ENCODE measurements at places on chromosomes 13 and 19.

- no peak for DNase-seq
These were observed 79.5 kb upstream of the ZNF835 start for GRCh38 chr19:56751078-56751489.

- no peak for DNase-seq
These were observed 55.5 kb downstream of the MYH14 start for GRCh38 chr19:50258918-50259372.

DNA sequence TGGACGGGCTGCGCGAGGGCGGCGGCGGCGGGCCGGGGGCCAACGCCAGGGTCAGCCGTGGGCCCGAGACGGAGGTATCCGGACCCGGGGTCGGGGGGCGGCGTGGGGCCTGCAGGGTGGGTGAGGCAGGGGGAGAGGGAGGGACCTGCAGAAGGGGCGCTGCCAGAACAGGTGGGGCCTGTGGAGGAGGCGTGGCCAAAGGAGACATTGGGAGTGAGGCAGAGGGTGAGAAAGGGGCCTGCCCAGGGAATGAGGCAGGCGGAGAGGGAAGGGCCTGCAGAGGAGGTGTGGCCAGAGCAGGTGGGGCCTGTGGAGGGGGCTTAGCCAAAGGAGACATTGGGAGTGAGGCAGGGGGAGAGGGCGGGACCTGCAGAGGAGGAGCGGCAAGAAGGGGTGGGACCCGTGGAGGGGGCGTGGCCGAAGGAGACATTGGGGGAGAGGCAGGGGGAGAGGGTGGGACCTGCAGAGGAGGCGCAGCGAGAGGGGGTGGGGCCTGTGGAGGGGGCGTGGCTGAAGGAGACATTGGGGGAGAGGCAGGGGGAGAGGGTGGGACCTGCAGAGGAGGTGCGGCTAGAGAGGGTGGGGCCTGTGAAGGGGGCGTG, 4.2 kb downstream of the PRR36 start:
- DNase-seq: no peak

- peak; percentile 60 for DNase-seq
These were observed 1.4 kb upstream of the ZMYM5 start for GRCh38 chr13:19864746-19865309.

- no peak for DNase-seq
These were observed 3.0 kb downstream of the DHX34 start for GRCh38 chr19:47352095-47352494.

- no peak for DNase-seq
These were observed 26.4 kb downstream of the MYO9B start for GRCh38 chr19:17101686-17102628.

DNA sequence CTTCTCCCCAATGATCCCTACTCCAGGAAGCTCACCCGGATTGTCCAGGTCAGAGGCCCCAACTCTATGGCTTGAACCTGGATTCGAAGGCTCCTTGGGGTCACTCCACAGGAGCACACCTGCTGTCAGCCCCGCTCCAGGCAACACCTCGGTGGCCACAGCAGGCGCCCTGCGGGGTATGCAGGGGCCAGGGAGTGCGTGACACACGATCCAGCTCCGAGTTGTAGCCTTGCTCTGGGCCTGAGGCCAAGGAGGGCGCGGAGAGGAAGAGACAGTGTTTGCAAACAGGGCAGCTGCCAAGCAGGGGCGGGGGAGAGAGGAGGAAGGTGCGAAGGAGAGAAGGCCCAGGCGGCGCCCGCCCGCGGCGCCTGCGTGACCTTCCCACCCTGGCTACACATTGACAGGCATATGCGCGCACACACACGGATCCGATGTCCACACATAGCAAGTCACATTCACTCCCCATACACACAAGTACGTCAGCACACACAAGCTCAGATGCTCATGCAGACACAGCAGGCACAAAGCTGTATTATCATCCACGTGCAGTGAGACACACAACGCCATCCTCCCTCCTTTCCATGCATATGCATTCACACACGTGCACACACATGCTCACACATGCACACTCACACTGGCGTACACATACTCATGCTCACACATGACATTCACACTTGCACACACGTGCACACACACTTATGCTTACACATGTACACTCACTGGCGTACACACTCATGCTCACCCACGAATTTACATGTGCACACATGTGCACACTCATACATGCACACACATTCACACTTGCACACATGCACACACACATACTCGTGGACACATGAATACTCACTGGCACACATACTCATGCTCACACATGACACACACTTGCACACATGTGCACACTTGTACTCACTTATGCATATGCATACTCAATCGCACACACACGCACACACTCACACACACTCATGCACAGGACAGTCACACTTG, 10.4 kb downstream of the SBK2 start:
- DNase-seq: peak; percentile 77

DNA sequence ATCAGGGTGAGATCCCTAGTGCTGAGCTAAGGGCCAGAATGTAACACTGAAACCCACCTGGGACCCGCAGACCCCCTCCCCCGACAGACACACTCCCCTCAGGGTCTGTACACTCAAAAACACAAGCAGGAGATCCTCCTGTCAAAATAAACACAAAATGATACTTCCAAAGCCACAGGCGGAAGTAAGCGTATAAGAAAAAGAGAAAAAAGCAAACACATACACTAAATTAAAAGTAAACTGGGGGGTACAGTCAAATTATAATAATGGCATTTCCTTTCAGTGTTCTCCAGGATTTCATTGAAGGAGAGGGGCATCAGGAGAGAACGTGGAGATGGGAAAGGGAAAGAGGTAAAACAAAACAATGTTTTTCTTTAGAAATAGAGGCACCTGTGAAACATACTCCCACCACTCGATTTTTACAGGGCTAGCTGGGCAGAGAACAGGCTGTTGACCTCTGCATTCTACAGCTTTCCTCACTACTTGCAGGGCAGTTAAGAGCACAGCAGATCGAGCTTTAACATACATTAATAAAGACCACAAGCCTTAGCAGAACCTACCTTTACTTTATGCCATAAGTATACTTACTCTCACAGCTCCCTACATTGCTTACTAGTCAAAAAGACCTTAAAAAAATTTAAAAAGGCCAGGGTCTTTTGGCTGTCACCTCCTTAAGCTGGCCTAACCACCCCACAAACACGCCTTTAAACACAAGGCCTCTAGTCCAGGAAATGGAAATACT, 5.3 kb downstream of the ZIC5 start:
- no peak for DNase-seq

- DNase-seq: no peak
These were observed 2.4 kb downstream of the CUL4A start for GRCh38 chr13:113211774-113212173.

DNA sequence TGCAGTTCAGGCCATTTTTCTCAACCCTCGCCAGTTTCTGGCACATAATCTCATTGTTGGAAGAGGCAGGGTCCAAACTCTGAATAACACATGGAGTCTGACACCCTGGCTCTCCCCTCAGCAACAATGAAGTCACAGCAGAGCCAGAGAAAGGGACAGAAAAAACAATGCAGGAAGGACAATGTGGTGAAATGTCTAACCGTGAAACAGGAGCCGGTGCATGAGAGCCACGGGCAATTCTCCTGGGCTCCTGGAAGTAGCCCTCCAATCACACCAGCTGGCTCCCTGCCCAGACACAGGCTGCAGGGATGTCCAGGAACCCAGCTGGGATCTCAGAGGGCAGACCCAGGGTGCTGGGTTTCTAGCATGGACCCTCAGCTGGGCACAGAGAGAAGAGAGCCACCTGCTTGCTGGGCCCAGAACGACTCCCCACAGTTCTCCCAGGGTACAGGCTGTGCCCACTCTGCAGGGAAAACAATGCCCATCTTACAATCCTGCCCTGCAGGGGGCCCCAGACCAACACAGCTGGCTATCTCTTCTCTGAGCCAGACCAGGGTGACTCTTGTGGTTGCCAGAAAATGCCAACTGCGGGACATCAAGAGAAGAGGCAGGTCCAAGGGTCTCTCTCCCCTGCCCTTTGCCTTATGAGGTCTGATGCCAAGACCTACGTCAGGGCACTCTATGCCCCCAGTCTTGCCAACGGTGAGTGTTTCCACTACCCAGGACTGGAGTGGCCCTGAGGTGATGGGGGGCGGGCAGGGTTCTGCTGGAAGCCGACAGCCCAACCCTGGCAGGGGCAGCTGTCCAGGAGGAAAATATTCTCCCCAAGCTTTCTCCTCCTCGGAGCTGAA, 64.5 kb downstream of the CEBPG start:
- DNase-seq: no peak

DNA sequence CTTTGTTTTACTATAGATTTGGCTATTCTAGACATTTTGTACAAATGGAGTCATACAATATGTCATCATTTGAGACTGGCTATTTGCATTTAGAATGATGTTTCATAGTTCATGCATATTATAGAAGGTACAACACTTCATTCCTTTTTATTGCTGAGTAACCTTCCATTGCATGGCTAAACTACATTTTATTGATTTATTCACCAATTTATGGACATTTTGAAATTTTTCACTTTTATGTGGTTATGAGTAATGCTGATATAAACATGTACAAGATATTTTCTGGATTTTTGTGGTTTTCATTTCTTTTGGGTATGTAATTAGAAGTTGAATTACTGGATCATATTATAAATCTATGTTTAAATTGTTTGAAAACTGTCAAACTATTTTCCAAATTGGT, 710.3 kb upstream of the SLITRK5 start:
- no peak for DNase-seq

GRCh38 chr13:37039896-37040295, 19.6 kb downstream of the SUPT20H start:
- DNase-seq: no peak

- DNase-seq: no peak
These were observed 12.6 kb downstream of the KHSRP start for GRCh38 chr19:6412061-6412446.

DNA sequence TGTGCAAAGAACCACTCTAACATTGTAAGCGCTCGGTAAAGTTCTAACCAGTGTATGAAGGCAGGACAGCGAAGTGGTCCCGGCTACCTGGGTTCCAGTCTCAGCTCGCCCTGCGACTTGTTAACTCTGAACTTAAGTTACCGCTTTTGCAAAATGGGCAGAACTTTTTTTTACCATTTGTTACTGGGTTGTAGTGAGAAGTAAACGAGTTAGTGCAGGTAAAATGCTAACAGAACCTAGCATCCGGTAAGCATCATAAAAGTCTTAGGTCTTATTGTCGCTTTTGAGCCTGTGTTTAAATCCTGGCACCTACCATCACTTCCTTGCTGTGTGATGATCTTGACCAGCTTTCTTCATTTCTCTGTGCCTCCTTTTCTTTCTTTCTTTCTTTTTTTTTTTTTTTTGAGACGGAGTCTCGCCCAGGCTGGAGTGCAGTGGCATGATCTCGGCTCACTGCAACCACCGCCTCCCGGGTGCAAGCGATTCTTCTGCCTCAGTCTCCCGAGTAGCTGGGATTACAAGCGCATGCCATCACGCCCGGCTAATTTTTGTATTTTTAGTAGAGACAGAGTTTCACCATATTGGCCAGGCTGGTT, 734 bp upstream of the TRMT1 start:
- DNase-seq: no peak

GRCh38 chr19:47839411-47839810, 17.7 kb downstream of the CRX start:
- DNase-seq: no peak

- DNase-seq: no peak
These were observed 76.8 kb downstream of the ESD start for GRCh38 chr13:46720189-46720588.

DNA sequence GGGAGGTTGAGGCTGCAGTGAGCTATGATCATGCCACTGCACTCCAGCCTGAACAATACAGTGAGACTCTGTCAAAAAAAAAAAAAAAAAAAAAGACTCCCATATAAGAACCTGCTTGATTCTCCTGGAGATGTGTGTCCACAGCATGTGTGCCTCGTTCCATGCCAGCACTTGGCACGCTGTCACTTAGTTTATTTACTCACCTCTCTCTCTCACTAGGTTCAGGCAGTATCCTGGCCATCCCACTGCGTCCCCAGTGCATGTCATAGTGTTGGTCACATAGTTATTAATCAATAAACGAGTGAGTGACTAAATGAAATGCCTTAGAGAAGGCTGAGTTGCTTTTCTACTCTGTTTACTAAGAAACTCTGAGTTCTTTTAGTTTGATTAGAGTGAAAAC, 79.1 kb upstream of the GPR12 start:
- no peak for DNase-seq

GRCh38 chr19:6057651-6058517, 52.4 kb downstream of the RFX2 start:
- DNase-seq: no peak

DNA sequence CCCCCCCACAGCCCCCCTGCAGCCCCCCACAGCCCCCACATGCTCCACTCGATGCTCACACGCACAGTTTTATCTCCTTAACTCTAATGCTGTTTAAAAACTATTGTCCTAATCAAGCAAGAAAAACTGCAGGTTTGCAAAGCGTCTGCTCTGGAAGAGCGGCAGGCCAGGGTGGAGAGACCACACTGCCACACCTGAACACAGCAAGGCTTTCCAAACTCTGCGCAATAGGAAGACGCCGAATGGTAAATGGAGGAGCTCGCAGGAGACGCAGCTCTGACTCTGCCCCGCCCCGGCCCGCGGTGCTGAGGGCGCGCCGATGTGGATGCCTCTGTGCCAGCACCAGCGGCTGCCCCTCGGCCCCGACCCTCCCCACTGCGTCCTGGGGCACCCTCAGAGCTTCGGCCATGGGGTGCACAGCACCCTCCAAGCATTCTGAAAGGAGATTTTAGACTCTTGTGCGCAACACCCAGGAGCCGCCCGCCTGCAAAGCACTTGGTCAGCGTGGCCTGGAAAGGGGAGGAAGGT, 32.4 kb downstream of the RASA3 start:
- peak; percentile 55 for DNase-seq

DNA sequence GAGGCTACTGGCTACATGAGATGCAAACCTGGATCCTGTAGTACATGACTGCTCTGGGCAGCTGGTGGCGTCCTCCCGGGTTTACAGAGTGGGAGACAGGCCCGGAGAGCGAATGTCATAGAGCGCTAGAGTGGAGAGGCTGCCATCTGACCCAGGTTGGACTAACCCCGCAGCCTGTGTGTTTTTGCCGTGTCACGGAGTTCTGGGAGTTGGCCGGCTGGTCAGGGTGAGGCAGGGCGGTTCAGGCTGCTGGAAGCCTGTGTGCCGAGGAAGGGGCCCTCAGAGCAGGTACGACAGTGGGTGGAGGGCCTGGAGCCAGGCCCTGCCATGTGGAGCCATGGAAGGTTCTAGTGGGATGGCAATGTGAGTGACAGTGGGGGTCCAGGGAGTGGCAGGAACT, 12.5 kb downstream of the CRTC1 start:
- no peak for DNase-seq

GRCh38 chr19:34667349-34668076, 9.4 kb downstream of the SCGB2B2 start:
- DNase-seq: peak; percentile 19

GRCh38 chr13:42239161-42239560, 32.8 kb upstream of the AKAP11 start:
- DNase-seq: no peak

DNA sequence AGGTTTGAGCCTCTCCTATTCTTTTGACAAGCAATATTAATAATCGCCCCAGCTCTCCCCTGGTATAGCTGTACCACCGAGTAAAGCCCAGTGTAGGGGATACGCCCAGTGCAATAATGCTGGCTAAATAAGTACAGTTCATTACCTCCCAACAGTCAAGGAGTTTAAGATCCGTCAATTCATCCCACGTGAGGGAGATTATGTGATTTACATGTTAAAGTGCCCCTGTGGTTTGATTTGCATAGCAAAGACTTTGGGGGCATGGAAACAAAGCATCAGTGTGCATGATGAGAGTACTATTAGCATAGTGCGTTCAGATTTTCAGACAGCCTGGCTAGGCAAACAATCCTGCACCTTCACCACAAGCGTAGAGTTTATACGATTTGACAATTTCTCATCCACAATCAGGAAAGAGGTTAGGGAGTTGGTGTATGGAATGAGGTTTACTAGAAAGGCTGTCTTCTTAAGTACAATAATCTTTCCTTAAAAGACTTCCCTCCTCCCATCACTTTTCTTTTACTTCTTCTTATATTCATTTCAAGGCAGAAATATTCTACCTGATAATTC, 754.0 kb downstream of the DIAPH3 start:
- no peak for DNase-seq
